ENCODE measurements at places on chromosomes 12 and 14. TPM values are rescaled to one million over a fixed set of nuclear protein-coding genes. Genes with fewer than 3 reads are reported as not detected.

The INHBC gene
- 1.8 TPM for total RNA-seq

The RFX4 gene
- not detected for total RNA-seq

The GOLT1B gene
- 60.8 TPM for total RNA-seq

The PRB3 gene
- total RNA-seq, result not detected

The KLRG1 gene
- total RNA-seq, result 0.37 TPM

The CLEC4D gene
- total RNA-seq, result not detected

DNA sequence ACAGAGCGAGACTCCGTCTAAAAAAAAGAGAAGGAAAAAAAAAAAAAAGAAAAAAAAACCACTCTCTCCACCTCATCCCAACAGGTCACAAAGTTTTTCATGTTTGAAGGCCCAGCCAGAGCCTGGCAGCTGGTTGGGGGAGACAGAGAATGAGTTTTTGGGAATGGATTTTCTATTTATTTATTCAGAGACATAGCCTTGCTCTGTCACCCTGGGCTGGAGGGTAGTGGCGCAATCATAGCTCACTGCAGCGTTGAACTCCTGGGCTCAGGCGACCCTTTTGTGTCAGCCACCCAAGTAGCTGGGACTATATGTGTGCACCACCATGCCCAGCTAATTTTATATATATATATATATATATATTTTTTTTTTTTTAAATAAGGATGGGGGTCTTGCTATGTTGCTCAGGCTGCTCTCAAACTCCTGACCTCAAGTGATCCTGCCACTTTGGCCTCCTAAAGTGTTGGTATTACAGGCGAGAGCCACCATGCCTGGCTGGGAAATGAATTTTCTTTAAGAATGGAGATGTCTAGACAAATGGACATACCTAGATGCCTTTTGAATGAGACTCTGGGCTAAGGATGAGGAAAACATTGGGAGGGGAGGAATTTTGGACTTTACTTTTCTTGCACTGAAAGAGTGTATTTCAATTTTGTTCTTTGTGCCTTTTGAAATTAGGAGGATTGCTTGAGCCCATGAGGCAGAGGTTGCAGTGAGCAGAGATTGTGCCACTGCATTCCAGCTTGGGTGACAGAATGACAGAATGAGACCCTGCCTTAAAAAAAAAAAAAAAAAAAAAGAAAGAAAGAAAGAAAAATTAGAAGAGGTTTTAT is 16.9 kb upstream of the PPP1R1A start:
- H3K36me3 ChIP-seq, result no peaks in the 10 kb centered on the region
- no peaks in the 10 kb centered on the region for H3K4me1 ChIP-seq
- no peak for DNase-seq
- H3K27me3 ChIP-seq, result peaks cover 29% of the 10 kb centered on the region

- no peak overlapping the region for H3K27ac ChIP-seq
- no peaks in the 10 kb centered on the region for H3K27me3 ChIP-seq
- DNase-seq, result no peak
- H3K4me3 ChIP-seq, result no peak overlapping the region
- H3K36me3 ChIP-seq, result no peaks in the 10 kb centered on the region
- H3K4me1 ChIP-seq, result no peaks in the 10 kb centered on the region
Measured at GRCh38 chr14:99119554-99120525, 152.2 kb downstream of the BCL11B start.

DNA sequence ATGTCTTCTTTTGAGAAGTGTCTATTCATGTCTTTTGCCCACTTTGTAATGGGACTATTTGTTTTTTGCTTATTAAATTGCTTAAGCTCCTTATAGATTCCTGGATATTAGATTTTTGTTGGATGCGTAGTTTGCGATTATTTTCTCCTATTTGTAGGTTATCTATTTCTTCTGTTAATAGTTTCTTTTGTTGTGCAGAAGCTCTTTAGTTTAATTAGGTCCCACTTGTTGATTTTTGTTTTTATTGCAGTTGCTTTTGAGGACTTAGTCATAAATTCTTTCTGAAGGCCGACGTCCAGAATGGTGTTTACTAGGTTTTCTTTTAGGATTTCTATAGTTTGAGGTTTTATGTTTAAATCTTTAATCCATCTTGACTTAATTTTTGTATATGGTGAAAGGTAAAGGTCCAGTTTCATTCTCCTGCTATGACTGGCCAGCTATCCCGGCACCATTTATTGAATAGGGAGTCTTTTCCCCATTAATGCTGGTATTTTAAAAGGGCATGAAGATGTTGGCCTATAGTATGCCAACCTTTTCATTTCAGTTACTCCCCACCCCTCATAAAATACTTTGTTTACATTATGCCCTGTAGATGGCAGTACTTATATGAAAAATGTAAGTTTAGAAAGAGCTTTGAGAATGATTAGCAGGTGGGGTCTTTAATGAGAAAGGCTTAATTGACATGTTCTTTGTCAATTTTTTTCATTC is 62.9 kb upstream of the PSMA6 start:
- no peak for DNase-seq

DNA sequence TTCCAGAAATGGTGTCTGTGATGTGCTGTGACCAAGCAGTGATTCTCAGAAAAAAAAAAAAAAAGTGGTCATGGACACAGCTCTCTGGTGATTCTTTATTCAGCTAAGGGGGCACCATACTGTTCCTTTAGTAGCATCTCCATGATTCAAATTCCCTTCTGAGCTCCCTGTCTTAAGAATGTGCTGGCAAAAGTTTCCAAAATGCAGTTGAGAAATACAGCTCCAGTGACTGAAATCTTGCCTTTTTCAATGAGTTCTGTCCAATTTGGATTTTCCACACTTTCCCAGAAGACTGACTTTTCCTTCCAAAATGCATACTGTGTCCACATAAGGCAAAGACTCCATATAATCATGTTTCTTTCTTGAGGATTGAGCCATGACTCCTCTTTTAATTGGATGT is 24.3 kb upstream of the CPM start:
- no peaks in the 10 kb centered on the region for H3K27me3 ChIP-seq
- no peak for DNase-seq
- no peak overlapping the region for H3K27ac ChIP-seq
- no peaks in the 10 kb centered on the region for H3K36me3 ChIP-seq

DNA sequence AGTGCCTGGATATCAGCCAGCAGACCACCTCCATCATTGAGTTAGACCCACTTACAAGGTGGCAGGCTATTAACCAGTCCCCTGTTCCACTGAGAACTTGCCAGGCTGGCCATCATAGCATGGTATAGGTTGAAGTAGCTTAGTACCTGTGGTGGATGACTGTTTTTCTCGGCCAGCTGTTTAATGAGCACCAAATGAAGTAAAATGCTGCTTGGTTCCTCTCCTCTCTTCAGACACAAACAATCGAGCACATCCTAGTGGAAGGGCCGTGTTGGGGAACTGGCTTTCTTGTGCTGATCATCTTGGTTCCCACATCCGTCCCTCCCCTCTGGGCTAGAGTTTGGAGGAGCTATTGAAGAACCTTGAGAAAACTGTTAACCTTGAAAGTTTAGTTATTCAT is 486.2 kb downstream of the RAD51B start:
- H3K36me3 ChIP-seq, result no peaks in the 10 kb centered on the region
- H3K27me3 ChIP-seq, result no peaks in the 10 kb centered on the region
- H3K4me3 ChIP-seq, result no peak overlapping the region
- DNase-seq, result no peak
- peaks cover 33% of the 10 kb centered on the region for H3K4me1 ChIP-seq
- peak overlapping the region; percentile 87 for H3K27ac ChIP-seq

DNA sequence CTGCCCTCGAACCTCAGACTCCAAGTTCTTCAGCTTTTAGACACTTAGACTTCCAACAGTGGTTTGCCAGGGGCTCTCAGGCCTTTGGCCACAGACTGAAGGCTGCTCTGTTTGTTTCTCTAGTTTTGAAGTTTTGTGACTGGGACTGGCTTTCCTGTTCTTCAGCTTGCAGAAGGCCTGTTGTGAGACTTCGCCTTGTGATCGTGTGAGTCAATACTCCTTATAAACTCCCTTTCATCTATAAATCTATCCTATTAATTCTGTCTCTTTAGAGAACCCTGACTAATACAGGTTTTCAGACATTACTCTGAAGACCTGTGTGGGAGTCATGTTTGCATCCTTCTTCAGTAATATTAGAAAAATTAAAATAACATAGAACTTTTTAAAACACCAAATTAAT is 289.1 kb downstream of the RMST start:
- no peak for DNase-seq
- no peaks in the 10 kb centered on the region for H3K27me3 ChIP-seq
- no peak overlapping the region for H3K27ac ChIP-seq
- no peak overlapping the region for H3K4me3 ChIP-seq

DNA sequence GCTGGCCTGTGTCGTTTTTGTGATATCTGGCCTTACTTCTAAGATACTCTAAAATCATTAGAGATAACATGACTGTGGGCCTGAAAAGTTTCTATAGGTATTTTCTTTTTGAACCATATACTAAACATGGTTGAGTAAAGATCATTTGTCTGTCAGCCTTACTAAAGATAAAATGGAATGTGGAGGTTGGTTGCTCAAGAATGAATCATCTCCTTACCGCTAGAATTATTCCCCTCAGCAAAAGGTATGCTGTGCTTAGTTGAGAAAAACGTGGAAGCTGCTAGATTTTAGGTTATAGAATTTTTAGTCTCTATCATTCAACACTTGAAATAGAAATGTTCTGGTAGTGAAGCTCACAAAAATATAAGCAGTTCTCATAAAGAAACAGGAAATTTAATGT is 407.3 kb downstream of the AEBP2 start:
- peak overlapping the region; percentile 69 for H3K27ac ChIP-seq
- no peaks in the 10 kb centered on the region for H3K36me3 ChIP-seq
- H3K4me1 ChIP-seq, result peaks cover 14% of the 10 kb centered on the region
- H3K4me3 ChIP-seq, result no peak overlapping the region
- no peaks in the 10 kb centered on the region for H3K27me3 ChIP-seq

All from hepatocyte (in vitro differentiated cells).